H4 (cell line): ENCODE measurements at places on chromosomes 6 and 20. TPM values are rescaled to one million over a fixed set of nuclear protein-coding genes. Genes with fewer than 3 reads are reported as not detected.

- no peak for DNase-seq
Measured at GRCh38 chr6:11682561-11682975, 96.0 kb downstream of the ADTRP start.

- peak; percentile 65 for DNase-seq
Measured at GRCh38 chr6:63352069-63352543, 32.3 kb upstream of the LGSN start.

DNA sequence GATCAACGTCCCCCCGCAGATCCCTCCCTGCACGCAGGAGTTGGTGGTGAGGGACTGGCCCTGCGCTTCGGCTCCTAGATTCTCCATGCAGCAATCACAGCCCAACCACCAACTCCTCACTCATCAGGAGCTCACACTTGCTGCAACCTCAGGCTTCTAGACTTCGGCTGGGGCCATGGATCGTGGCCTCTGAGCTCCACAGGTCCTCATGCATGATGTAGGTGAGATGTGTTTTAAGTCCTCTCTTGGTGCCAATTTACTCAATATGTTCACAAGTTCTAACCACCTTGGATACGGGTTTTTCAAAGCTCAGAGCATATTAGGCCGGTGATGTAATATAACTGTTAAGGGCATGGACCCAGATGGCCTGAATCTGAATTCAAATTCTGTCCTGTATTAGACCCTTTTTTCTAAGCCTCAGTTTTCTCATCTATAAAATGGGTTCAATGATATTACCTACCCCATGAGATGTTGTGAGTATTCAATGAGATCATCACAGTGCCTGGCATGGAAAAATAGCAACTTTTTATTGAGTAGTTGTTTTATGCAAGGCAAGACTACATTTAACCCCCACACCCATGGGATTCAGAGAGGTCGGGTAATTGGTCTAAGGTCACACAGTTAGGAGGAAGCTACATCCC is 31.0 kb downstream of the SUN5 start:
- DNase-seq, result no peak

- DNase-seq, result peak; percentile 45
Measured at GRCh38 chr6:132279592-132280139, 121.6 kb downstream of the MOXD1 start.

Gene MYH7B
- total RNA-seq, result 0.62 TPM in 1 of 2 replicates, not detected in the other

Gene ULBP3
- total RNA-seq, result 7.6 and 8.5 TPM in 2 replicates
